ENCODE measurements at places on chromosomes 1 and 21.

DNA sequence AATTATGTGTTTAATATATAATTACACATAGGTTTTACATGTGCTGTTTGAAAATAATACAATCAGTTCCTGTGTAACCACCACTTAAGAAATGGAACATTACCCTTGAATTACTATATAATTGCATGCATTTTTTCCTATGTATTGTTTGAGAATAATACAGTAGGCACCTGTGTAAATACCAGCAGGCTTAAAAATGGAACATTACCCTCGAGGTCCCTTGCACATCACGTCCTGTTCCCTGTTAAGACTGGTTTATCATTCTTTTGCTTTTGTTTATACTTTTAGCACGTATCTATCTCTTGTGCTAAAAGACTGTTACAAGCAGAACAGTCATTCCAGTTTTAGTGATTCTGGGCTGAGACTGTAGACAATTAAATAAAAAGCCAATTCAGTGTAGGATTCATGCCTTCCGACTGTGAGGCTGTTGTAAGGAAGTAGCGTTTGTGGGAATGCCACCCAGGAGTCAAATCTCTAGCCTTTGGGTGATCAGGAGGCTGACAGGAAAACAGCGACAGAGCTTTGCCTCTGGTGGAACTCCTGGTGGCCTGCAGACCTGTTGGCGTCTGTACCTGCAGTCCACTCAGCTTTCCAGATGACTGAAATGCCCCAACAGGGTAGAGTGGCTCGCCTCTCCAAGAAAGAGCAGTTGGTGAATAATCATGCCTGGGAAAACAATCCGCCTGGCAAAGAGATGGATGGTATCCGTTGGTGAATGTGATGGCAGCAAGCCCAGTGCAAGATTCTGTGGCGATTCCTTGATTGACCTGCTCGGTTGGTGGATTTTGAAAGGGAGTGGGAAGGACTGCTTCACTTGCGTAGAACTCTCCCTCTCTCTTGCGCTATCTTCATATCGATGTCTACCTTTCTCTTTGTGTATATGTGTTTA is 58.0 kb downstream of the DISC1 start:
- DNase-seq: no peak

DNA sequence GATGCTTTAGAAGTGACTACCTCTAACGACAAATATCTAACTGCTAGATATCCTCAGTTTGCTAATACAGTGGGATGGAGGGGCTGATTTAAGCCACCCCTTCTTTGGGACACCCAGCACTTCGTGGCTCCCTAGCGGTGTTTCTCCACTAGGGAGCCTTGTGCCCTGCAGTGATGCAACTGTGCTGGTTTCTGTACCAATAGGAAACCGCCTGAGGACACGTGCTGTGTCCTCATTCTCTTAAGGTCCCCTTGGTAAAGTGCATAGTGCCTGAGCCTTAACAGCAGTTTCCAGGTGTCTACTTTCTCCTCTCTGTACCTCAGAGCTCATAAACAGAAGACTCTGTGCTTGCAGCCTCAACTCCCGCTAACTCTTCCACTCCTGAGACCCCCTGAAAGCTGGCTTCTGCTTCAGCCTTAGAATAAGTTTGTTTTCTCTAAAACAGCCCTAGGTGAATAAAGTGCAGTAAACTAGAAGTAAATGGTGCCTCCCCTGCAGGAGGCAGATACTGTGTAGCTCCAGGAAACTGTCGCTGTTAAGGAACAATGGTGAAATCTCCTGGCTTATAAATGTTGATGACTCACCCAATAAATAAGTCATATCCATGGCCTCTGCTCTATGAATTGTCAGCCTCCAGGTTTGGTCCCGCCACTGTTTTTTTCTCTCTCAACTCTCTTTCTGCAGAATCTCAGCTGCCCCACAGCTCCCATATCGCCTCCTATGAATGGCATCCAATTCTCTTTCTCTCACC is 130.4 kb downstream of the AK5 start:
- no peak for DNase-seq

DNA sequence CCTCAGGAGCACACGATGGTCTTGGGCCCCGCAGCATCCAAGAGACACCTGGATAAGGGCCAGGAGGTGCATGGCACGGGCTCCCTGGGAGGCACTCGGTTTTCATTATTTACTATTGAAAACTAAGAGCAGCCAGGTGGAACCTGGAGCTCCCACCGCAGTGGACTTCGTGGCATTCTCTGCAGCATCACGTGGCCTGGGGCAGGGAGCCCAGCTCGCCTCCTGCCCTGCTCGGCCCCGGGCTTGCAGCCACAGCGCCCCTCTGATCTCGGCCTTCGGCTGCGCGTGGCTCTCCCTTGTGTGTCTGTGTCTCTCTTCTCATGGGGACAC is 121.6 kb downstream of the SIK1 start:
- no peak for DNase-seq

- DNase-seq: no peak
Observed at GRCh38 chr1:17195731-17196130, 9.2 kb upstream of the PADI1 start.

GRCh38 chr1:41726899-41727748 is 191.6 kb downstream of the HIVEP3 start:
- no peak for DNase-seq

- DNase-seq: no peak
Observed at GRCh38 chr21:15183813-15184257, 119.0 kb upstream of the NRIP1 start.

DNA sequence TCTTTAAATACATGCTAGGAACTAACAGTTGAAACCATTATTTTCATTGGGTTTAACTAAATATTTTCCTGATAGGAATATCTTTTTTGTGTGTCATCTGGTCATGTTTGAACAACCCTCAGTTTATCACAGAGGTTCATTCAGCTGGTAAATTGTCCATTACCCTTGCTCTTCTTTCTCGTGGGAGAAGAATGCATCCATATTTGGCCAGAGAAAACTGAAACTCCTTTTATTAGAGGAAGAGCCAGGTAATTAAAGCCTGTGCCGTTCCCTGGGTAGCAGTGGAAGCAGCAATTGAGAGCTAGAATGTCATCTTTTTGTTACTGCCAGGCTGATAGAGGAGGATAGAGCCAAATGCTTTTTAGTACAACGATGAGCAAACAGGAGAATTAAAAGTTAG is 587.2 kb upstream of the ZRANB2 start:
- no peak for DNase-seq

- no peak for DNase-seq
Observed at GRCh38 chr1:107877745-107878144, 87.2 kb downstream of the VAV3 start.

DNA sequence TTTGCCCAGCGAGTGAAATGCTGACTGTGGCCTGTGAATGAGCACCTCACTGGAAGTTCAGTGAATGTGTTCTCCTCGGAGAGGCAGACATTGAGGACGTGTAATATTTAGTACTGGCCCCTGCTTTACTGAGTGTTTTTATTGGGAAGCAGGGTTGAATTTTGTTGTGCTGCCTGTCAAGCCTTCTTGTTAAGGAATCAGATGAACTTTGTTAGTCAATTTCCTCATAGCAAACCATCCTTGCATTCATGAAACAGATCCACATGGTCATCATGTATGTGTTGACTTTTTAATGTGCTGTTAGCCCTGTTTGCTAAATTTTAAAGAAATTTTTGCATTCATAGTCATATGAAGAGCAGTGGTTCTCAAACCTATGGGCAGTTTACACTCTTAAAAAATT is 47.9 kb downstream of the AGPAT3 start:
- no peak for DNase-seq

DNA sequence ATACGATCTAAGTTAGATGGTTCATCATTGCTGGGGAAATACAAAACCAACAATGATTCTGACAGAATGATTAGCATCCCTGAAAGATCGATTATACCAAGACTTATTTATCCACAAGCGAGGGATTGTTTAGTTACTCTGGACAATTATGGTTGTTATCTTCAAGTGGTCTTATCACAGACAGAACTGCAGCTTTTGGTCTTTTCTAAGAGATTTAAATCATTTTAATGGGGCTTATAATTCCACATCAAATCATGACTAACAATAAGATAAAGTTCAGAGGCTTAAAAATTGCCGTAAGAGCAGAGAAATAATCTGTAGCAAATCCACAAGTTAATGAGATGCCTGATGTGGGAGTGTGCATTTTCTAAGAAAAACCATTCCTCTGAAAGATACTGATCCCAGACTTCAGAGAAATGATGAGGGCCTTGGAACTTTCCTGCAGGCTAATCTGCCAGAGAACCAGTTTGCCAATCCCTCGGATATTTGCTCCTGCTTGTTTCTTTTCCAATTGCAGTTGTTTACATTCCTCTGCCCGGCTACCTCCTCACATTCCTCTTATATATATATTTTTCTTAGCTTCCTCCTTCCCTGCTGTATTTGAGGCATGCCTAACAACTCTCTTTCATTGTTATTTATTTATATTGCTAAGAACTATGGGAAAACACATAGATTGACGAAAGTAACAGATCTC is 134.8 kb downstream of the BACH1 start:
- DNase-seq: no peak

GRCh38 chr1:228375578-228376261 is 30.9 kb downstream of the TRIM11 start:
- DNase-seq: no peak

GRCh38 chr1:172121081-172121717 is 279.9 kb downstream of the DNM3 start:
- DNase-seq: no peak

DNA sequence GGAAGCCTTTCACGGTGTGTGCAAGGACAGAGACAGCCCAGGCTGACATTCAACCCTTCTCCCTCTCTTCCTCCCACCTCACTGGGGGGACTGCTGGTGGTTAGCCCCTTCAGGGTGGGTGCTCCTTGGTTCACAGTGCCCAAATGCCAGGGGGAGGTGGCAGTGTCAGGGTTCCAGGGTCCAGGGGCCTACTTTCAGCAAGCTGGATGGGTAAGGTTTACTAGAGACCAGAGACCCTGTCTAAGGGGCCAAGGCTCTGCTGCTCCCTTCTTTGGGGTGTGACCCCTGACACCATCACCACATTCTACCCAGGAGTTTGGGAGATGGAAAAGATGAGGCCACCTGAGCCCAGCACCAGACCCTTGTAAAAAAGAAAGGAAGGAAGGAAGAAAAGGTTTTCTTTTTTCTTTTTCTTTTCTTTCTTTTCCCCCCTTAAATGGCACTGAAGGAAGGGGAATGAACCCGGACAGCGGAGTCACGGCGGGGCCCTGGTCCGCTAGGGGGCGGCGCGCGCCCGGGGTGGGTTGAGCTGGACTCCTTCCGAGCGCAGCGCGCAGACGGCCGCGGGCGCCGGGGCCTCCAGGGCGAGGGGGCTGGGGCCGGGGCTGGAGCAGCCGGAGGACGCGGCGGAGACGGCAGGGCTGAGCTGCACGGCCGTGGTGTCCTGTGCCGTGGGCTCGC is 18.8 kb downstream of the KNCN start:
- no peak for DNase-seq

- no peak for DNase-seq
Observed at GRCh38 chr1:77925956-77926355, 37.5 kb downstream of the NEXN start.

GRCh38 chr1:180639871-180640270 is 8.0 kb downstream of the XPR1 start:
- DNase-seq: no peak

GRCh38 chr1:160494620-160495019 is 28.4 kb downstream of the SLAMF6 start:
- DNase-seq: no peak

- no peak for DNase-seq
Observed at GRCh38 chr1:2302292-2302925, 74.3 kb downstream of the SKI start.

DNA sequence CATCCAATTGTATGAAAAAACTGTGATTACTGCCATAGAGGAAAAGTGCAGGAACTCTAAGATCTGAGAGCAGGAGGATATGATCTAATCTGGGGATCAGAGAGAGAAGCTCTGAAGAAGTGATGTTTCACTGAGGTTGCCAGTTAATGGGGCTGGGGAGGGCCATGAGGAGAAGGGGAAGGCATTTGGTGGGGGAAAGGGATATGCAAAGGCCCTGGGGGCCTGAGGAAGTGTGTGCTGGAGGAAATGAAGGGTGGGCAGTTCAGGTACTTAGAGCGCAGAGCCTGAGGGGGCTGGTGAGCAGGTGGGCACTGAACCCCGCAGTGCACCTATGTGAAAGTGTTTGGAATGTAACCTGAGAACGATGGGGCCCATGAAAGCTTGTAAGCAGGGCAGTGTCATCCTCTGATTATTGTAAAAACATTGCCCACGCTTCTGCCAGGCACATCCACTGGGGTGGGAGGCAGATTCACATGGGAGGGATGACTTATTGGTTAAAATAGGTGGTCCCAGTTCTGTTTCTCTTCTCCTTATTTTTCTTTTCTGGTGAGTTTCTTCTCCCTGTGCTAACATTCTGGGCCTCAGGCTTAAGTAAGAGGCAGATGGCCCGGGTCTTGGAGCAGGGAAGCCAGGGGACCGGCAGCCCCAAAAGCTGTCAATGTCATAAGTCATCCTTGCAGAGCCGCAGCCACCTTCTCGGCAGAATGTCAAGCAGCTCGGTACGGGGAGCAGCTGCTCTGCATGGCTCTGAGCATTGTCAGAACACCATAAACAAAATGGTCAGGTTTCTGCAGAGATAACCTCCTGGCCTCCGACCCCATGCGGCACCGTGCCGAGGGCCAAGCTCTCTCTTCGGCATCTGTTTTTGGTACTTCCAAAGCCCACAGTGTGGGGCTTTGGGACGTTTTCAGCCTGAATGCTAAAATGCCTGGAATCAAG is 492.0 kb upstream of the VAMP3 start:
- no peak for DNase-seq

GRCh38 chr1:155254714-155255242 is 505 bp downstream of the ENTREP3 start:
- no peak for DNase-seq

GRCh38 chr1:175690298-175690697 is 53.1 kb downstream of the TNR start:
- no peak for DNase-seq

DNA sequence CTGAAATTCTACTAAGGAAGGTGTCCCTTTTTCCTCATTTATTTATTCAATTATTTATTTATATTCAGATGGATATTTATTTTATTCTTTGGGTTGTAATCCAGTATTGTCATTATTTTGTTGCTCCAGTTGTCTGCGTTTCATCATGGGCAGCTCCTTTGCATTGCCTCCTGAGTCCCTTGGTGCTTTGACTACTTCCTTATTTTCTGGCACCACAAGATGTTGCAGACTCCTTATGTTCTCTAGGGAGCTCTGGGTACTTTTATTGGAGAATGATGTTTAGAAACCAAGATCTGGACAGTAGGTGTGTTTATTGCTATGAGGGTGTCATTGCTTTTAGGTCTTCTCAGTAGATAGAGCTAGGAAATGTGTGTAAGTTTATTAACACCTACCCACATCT is 59.9 kb upstream of the ERRFI1 start:
- no peak for DNase-seq

DNA sequence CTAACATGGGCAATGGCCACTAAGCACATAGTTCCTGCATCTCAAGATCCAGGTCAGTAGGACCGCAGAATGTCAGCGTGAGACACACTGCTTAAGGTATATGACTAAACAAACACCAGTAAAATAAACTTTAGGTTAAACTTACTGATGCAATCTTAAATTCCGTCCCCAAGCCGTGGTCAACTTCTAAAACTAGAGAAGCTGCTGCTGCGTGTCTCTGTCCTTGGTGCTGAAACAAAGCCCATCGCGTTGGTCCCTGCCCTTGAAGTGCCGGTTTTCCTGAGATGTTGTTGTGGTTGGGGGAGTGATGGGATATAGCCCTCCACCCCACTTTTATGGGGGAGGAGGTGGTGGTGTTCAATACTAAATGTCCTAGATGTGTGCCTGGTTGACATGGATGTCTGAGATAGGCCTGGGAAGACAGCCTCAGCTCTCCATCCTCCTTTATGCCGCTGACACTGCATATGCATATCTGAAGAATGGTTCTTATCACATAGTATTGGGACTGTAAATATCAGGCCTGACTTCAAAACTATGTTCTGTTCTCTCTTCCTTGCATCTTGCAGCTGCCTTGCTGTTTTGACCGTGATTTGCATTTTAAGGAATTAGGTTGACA is 72.0 kb upstream of the KCNA3 start:
- peak; percentile 8 for DNase-seq

Data from hippocampal formation (tissue), 2 donors.